ENCODE measurements at places on chromosomes 5 and 9.

DNA sequence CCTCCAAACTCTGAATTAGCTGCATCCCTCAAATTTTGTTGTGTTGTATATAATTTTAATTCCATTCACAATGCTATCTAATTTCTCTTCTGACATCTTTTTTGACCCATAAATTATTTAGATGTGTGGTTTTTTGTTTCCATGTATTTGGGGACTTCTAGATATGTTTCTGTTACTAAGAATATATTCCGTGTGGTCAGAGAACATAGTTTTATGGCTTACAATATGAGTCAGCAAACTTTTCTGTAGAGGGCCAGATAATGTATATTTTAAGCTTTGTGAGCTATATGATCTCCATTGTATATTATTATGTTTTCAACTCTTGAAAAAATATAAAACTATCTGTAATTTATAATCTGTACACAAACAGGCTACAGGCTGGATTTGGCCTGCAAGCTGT is 33.4 kb downstream of the MVB12B start:
- DNase-seq, result no peak

- DNase-seq, result no peak
These were observed 22.5 kb upstream of the ADAMTSL1 start for GRCh38 chr9:18451406-18451805.

- DNase-seq, result no peak
These were observed 33.9 kb upstream of the SEMA4D start for GRCh38 chr9:89531766-89532165.

DNA sequence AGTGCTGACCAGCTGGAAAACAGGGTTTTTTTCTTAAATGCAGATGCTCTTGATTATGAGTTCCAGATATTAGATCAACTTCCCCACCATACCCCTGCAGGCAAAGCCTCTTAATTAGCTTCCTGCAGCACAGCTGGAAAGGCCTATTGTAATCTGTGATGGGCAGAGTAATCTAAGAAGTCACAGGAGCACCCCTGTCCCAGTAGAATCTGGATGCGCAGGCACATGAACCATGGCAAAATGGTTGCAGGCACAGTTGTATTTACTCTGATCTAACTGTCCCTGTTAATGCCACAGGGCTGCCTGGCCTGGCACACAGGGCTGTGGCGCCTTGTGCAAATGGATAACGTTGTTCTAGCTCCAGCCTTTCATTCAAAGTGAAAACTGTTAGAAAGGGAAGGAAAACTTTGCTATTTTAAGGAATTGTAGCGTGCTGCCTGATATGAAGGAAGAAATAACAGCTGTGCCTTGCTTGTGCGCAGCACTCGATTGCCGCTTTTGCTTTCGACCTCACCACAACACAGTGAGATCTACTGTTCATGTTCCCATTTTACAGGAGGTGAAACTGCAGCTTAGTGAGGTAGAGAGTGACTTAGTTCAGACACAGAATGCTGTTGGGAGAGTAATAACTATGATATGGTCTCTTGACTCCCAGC is 2.3 kb downstream of the TGFBI start:
- no peak for DNase-seq

- DNase-seq, result no peak
These were observed 68.0 kb upstream of the FTMT start for GRCh38 chr5:121783700-121784099.

DNA sequence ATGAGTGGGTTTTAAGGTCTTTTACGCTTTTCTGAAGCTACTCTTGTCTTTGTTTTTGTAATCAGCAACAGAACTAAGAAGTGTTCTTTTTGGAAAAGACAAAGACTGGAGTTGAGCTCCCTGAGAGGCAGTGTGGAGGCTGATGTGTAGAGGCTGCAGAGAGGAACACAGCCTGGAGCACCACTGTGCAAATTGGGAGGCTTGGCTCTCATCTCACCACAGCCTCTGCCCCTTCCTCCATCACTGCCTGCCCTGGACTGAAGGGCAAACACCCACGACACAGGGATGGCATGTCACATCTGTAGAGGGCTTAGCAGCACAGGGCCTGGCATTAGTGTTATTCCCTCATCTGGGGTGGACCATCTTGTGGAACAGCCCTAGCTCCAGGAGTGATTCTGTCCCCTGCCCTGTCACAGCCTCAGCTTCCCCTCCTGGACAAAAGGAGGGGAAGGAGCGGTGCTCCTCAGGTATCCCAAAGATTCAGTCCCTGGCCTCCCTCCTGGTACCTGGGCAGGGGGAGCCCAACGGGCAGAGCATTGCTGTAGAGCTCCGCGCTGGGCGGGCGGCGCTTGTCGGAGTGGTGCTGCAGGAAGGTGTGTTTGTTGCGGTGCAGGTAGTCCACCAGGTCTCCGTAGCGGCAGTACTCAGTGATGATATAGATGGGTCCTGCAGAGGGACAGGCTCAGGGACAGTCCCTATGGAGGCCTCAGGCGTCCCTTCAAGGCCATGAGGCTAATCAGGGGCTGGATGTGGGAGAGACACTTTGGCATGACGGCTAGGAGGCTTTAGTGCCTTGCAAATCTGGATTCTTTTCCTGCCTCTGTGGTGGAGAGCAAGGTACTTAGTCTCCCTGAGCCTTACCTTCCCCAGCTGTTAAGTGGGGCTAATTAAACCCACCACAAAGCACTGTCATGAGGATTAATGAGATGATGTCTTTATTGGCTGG is 32.8 kb downstream of the PDGFRB start:
- no peak for DNase-seq

- DNase-seq, result no peak
These were observed 462.5 kb upstream of the TYRP1 start for GRCh38 chr9:12230708-12231107.

GRCh38 chr5:95712347-95712958 is 18.7 kb upstream of the RHOBTB3 start:
- DNase-seq, result no peak

- DNase-seq, result no peak
These were observed 181.4 kb upstream of the TRPM3 start for GRCh38 chr9:71302776-71303175.

DNA sequence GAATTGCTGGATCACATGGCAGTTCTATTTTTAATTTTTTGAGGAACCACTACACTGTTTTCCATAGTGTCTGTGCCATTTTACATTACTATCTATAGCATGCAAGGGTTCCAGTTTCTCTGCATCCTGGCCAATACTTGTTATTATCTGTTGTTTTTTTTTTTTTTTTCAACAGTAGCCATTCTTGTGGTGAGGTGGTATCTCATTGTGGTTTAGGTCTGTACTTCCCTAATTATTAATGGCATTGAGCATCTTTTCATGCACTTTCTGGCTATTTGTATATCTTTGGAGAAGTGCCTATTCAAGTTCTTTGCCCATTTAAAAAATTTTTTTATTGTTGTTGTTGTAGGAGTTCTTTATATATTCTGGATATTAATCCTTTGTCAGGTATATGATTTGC is 97.7 kb downstream of the GDNF start:
- DNase-seq, result no peak

- DNase-seq, result no peak
These were observed 141.3 kb upstream of the ZNF618 start for GRCh38 chr9:113734826-113735225.

- no peak for DNase-seq
These were observed 130.2 kb upstream of the ELL2 start for GRCh38 chr5:96091874-96092273.

DNA sequence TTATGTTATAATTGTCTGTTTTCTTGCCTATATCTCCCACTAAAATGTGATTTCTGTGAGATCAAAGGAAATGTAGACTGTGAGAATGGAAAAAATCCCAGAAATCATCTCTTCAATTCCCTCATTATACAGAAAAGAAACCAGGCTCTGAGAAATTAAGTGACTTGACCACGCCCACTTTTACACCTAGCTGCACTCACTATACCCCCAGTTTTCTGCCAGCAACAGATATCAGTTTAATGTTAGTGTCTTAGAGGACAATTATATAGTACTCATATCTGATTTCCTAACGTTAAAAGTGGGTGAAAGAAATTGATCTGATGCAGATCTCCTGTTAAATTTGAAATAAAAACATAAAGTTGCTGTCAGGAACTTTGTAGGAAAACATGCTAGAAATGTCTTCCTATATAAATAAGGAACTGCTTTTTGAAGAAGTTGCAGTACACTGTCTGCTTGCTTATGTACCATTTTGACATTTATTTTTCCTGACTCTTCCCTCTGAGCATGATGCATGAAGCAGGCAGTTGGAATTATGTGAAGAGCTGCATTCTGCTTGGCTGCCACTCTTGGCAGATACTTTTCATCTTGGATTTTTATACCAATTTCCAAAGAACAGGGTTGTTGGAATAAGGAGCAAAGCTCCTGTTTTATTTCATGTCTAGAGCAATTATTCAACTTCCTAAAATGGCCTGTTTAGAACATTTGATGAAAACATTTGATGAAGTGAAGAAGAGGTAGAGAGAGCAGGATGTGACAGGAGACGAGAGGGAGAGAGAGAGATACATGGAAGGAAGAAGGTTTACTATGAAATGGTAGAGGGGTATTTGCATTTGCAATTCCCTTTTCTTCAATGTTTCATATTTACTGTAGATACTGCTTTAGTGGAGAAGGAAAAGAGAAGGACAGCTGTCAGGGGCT is 57.3 kb upstream of the RICTOR start:
- DNase-seq, result no peak

DNA sequence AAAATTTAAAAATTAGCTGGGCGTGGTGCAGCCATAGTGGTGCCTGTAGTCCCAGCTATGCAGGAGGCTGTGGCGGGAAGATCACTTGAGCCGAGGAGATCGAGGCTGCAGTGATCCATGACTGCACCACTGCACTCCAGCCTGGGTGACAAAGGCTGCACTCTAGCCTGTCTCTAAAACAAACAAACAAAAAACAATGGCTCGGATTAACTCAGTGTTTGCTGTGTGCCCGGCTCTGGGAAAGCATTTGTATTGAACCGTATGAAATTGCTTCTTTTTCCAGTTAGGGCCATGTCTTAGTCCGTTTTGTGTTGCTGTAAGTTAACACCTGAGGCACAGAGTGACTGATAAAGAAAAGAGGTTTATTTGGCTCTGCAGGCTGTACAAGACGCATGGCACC is 62.6 kb downstream of the CFAP77 start:
- no peak for DNase-seq

- DNase-seq, result no peak
These were observed 9.5 kb upstream of the HAND1 start for GRCh38 chr5:154487541-154487940.

GRCh38 chr9:76810377-76810957 is 46.2 kb downstream of the PCA3 start:
- no peak for DNase-seq

- DNase-seq, result no peak
These were observed 109.4 kb downstream of the FEM1C start for GRCh38 chr5:115435065-115435777.

DNA sequence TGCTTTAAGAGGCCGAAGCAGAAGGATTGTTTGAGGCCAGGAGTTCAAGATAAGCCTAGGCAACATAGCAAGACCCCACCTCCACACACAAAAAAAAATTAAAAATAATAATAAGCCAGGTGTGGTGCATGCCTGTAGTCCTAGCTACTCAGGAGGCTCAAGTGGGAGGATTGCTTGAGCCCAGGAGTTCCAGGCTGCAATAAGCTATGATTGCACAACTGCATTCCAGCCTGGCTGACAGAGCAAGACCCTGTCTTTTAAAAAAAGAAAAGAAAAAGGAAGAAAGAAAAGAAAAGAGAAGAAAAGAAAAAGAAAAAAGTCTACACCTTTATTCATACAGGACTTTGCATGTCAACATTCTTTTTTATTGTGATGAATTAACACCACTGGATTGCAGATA is 2125.8 kb downstream of the MAT2B start:
- DNase-seq, result no peak

GRCh38 chr9:94018628-94019027 is 63.5 kb upstream of the BARX1 start:
- DNase-seq, result no peak

- DNase-seq, result no peak
These were observed 60.3 kb downstream of the GNA14 start for GRCh38 chr9:77587851-77588250.

DNA sequence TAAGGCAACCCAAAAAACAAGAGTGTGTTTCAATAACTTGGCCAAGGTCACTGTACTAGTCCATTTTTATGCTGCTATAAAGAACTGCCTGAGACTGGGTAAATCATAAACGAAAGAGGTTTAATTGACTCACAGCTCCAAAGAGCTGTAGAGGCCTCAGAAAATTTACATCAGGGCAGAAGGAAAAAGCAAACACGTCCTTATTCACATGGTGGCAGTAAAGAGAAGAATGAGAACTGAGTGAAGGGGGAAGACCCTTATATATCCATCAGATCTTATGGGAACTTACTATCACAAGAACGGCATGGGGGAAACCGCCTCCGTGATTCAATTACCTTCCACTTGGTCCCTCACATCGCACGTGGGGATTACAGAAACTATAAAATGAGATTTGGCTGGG is 64.3 kb upstream of the CAMK4 start:
- no peak for DNase-seq

GRCh38 chr9:107827884-107828283 is 338.3 kb upstream of the KLF4 start:
- no peak for DNase-seq

DNA sequence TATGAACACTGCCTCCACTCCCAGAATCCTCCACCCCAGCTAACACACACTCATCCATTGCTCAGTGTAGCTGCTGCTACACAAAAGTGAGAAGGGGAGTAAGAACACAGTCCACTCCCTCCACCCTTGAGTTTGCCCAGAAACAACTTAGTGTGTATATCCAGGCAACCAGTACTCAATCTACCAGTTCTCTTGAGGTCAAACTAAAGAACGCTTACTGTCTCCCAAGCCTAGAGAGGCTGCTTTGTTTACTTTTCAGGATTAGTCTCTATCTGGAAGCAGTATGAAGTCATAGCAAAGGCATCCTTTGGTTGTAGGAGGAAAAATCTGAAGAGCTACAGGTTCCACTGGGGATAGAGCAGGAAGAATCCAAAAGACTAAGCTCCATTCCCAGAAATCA is 296.3 kb downstream of the KCNN2 start:
- DNase-seq, result no peak

- no peak for DNase-seq
These were observed 6.9 kb downstream of the RHOBTB3 start for GRCh38 chr5:95738072-95738471.

GRCh38 chr5:135240283-135240633 is 158.8 kb downstream of the MACROH2A1 start:
- no peak for DNase-seq

- no peak for DNase-seq
These were observed 16.8 kb downstream of the RASGRF2 start for GRCh38 chr5:80976985-80977384.

- DNase-seq, result no peak
These were observed 157.6 kb downstream of the TTC39B start for GRCh38 chr9:15149450-15149849.

DNA sequence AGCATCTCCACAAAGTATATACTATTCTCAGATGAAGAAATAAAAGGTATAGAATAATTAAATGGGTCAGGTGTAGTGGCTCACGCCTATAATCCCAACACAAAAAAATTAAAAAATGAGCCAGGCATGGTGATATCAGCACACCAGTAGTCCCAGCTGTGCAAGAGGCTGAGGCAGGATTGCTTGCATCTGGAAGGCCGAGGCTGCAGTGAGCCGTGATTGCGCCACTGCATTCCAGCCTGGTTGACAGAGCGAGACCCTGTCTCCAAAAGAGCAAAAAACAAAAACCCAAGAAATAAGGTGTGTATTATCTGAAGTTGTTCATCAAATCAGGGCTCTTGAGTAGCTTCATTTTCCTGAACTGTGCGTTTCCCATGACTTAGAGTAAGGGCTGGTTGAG is 83.2 kb upstream of the MYO10 start:
- DNase-seq, result no peak

- no peak for DNase-seq
These were observed 3.5 kb downstream of the MRPL41 start for GRCh38 chr9:137555179-137555578.

Measured in activated effector memory CD4-positive, alpha-beta T cell treated with Interleukin-2 at 50 U/mL for 16 hours (primary cell).